ENCODE measurements at places on chromosomes 2 and 18.

DNA sequence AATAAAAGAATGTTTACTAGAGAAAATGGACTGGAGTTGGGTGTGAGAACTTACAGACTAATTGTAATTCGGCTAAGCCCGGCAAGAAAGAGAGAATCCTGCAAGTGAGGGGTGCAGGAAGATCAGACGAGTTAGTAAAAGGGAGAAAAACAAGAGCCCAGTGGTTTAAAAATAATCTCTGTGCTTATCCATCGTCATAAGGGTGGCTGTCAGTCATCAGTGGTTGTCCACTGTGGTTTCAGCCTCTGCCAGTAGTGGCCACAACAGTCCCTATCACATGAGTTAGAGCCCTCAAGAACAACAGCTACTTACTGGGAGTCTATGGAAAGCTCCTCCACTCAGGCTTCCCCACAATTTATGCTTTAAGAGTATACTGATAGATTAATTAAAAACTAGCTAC lies 239.8 kb downstream of the SETBP1 start:
- DNase-seq: no peak

GRCh38 chr2:236176951-236177350 lies 8.8 kb upstream of the GBX2 start:
- no peak for DNase-seq

DNA sequence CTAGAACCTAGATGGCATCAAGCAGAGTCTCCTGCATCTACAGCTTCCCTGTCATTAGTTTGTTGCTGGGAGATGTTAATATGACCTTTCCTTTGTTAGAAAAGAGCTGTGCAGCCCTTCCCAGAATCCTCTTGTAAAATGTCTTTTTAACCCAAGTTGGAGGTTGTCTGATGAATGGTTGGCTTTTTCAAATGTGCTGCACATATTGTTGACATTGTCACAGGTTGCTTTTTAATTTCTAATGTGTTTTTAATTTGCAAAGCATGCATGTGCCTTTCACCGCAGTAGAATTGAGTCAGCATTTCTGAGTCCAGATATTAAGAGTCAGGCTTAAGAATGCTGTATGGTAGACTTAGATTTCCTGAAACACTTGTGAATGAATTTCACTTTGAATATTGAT lies 120.8 kb downstream of the GREB1L start:
- DNase-seq: peak; percentile 18

DNA sequence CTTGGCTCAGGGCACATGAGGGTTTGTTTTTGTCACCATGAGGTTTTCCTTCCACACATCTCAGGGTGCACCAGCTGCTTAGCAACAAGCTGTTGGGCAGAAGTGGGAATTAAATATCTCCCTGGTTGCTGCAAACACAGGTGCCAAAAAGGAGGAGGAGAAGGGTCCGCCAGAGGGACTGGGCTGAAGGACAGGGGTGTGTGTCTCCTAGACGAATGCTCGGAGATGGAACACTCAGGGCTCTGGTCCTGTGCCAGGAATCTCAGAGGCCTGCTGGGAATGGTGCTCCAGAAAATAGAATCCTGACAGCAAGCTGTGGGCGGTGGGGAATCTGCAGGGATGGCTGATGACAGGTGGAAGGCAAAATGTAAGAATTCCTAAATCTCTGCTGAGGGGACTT lies 94.5 kb downstream of the VSNL1 start:
- DNase-seq: no peak

GRCh38 chr2:98149333-98149697 lies 62.3 kb downstream of the VWA3B start:
- peak; percentile 63 for DNase-seq

GRCh38 chr2:75800456-75800855 lies 89.7 kb upstream of the GCFC2 start:
- DNase-seq: no peak

- no peak for DNase-seq
Measured at GRCh38 chr18:41660654-41661053, 294.4 kb upstream of the PIK3C3 start.

- no peak for DNase-seq
Measured at GRCh38 chr2:240258685-240259084, 118.2 kb upstream of the OTOS start.

DNA sequence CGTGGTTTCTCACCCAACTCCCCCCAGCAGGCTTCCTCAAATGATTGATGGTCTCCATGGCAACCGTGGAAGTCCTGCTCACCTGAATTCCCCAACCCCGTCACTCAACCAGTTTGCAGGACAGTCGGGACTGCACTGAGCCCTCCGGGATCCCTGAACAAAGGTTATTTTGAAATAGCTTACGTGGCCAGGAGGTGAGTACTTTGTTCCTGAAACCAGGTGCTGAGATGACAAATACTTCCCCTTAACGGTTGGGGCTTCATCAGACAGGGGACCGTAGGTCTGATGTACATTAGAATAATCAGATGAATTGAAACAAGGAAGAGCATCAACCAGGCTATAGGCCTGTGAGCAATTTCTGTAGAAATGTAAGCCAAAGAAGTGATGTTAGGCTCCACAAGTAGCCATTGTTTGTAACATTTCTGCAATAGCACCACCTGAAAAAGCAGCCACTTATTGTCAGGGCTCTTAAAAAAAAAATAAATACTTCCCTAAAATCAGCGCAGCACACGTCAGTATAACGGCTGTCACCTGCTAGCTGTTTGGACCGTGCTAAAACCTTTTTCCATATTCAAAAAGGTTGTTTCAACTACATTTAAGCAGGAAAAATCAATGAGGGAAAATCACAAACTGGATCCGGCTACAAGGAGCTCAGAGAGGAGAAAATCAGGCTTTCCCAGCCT lies 206.4 kb upstream of the ID2 start:
- no peak for DNase-seq

DNA sequence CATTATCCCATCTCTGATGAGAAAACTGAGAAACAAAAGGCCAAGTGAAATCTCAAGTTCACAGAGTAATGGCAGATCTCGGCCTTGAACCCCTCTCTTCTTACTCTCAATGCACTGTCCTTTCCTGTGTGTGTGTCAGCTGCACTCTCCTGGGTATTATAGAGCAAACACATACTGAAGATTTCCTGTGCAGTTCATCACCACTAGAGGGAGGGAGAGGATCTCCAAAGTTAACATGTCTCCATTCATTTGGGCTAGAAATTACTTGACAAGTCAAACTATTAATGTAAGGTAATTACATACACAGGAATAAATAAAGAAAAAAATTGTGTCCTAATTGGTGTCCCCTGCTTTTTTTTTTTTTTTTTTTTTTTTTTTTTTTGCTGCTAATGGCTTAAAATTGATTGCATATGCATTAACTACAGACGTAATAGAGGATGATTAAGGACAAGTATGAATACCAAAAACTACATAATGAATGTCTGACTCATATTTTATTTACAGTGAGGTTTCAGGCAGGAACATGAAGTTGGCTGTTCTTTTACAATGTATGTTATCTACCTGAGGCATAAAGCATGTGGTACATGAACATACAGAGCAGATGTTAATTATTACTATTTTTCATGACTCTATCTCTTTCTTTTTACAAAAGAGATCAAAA lies 269.2 kb downstream of the NYAP2 start:
- peak; percentile 73 for DNase-seq

GRCh38 chr18:28725876-28726275 lies 548.9 kb upstream of the CDH2 start:
- peak; percentile 29 for DNase-seq

- DNase-seq: peak; percentile 92
Measured at GRCh38 chr2:223941579-223942277, 3.4 kb downstream of the WDFY1 start.

GRCh38 chr2:205800773-205801172 lies 118.5 kb downstream of the NRP2 start:
- peak; percentile 65 for DNase-seq

- no peak for DNase-seq
Measured at GRCh38 chr2:95046371-95047112, 21.0 kb downstream of the MAL start.

Data from EH (cell line).